ENCODE measurements at places on chromosomes 6 and 20.

- DNase-seq, result no peak
Measured at GRCh38 chr6:157059781-157060180, 263.5 kb downstream of the TMEM242 start.

DNA sequence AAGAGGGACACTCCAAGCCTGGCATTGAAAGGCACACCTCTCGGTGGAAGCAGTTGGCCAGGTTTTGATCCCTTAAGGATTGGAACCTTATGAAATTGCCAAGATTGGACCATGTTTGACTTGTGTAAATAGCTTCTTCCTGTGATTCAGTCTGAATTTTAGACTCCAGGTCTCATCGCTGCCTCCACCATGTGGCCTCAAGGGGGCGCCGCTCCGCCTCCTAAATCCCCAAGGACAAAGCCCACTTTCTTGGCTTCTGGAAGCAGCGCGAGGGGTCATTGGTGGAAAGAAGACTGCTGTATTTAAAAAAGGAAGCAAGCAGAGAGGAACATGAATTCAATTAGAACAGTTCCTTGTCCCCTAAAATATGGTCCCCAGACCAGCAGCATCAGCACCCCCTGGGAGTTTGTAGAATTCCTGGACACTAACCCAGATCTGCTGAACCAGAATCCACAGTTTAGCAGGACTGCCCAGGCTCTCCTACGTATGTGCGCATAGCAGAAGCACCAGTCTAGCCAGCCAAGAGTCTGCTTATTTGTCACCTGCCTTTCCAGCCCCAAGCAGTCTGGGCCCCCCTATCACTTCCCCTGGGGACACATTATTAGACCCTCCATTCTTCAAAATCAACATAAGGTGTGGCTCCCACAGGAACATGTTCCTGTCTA is 108.5 kb downstream of the LY86 start:
- no peak for DNase-seq

GRCh38 chr6:130282234-130282995 is 59.7 kb upstream of the SAMD3 start:
- DNase-seq, result no peak

DNA sequence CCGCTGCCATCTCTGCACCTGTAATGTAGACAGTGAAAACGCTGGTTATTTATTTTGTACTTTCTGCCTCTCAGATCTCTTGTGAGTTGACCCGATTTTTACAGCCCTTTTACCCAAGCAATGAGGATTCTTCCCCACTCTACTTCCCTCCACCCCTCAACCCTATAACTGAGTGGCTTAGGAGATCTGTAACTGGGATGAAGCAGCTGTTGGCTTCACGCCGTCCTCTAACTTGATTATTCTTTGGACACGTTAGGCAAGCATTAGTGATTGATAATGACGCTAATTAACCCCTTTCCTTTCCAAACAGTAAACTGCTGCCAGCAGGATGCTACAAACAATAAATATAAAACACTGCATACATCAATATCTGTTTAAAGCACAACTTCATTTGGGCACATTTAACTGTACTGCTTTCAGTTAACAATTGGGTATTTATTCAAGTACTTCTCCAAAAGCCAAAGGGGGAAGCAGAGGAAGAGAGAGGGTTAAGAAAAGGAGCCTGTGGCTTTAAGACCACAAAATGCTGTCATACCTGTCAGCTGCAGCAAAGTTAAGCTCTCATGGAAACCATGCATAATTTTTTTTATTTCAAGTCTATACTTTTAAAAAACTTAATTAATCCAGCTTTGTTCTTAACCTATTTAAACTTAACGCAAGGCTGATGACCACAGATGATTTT is 21.2 kb downstream of the TFAP2A start:
- no peak for DNase-seq

GRCh38 chr6:46967826-46968349 is 46.1 kb upstream of the ADGRF5 start:
- no peak for DNase-seq

DNA sequence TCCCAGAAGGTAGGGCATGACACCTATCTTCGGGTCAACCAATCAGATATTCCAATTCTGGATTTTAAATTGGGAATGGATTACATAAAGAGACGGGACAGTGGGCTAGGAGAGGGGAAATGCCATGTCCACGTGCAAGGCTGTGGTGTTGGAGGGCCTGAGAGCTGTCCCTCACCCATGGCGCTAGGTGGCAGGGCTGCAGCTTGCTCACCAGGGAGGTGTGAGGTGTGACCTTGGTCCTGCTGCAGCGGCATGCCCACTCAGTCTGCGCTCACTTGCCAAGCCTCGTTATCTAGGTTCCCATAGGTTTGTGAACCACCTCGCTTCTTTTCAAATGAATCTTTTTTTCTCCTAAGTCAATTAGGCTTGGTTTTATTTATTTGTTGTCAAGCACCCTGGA is 19.4 kb upstream of the CST3 start:
- DNase-seq, result no peak

- DNase-seq, result no peak
Measured at GRCh38 chr20:60283281-60283680, 325.1 kb downstream of the CDH26 start.
